ENCODE measurements at places on chromosomes 4 and X. TPM values are rescaled to one million over a fixed set of nuclear protein-coding genes. Genes with fewer than 3 reads are reported as not detected.

The TSPAN7 gene
- polyA plus RNA-seq = 20.6 TPM

The BCOR gene
- 6.3 TPM for polyA plus RNA-seq

The ARMCX4 gene
- polyA plus RNA-seq = 13.5 TPM

The USP26 gene
- polyA plus RNA-seq = not detected

The SMIM10L2A gene
- 1.3 TPM for polyA plus RNA-seq

The UBE2D3 gene
- polyA plus RNA-seq = 137 TPM

The MAGEE2 gene
- polyA plus RNA-seq = 0.14 TPM

The SLC10A6 gene
- 0.35 TPM for polyA plus RNA-seq

The SSX1 gene
- polyA plus RNA-seq = not detected

The MMRN1 gene
- 2.7 TPM for polyA plus RNA-seq

The HMX1 gene
- not detected for polyA plus RNA-seq

The TMEM175 gene
- 96.6 TPM for polyA plus RNA-seq

The RAI2 gene
- 14.7 TPM for polyA plus RNA-seq

The GPM6B gene
- polyA plus RNA-seq = 1.8 TPM

The FAM9C gene
- not detected for polyA plus RNA-seq

The TCP11X2 gene
- 0.54 TPM for polyA plus RNA-seq

The GAGE1 gene
- not detected for polyA plus RNA-seq

The ANOS1 gene
- polyA plus RNA-seq = 0.23 TPM

The ALAS2 gene
- 0.70 TPM for polyA plus RNA-seq

The HS6ST2 gene
- polyA plus RNA-seq = 2.0 TPM

The PPP1R2C gene
- not detected for polyA plus RNA-seq

The PDZD4 gene
- polyA plus RNA-seq = 15.2 TPM

The GABRA4 gene
- polyA plus RNA-seq = 0.07 TPM

The FGF2 gene
- polyA plus RNA-seq = 0.59 TPM

The HELT gene
- not detected for polyA plus RNA-seq

The ERCC6L gene
- 0.04 TPM for polyA plus RNA-seq

The MAB21L2 gene
- 0.12 TPM for polyA plus RNA-seq

The SLC26A1 gene
- polyA plus RNA-seq = 1.6 TPM

The WNK3 gene
- 0.15 TPM for polyA plus RNA-seq

The ZCCHC18 gene
- 6.2 TPM for polyA plus RNA-seq

The SPANXN3 gene
- polyA plus RNA-seq = not detected

The MAGED4 gene
- 19.0 TPM for polyA plus RNA-seq

The GRXCR1 gene
- polyA plus RNA-seq = 0.12 TPM

The CPZ gene
- polyA plus RNA-seq = 0.84 TPM

The SH3BGRL gene
- 59.7 TPM for polyA plus RNA-seq

The MAGEA8 gene
- polyA plus RNA-seq = not detected

The FGB gene
- polyA plus RNA-seq = 1.6 TPM

The STS gene
- 1.1 TPM for polyA plus RNA-seq

The GABRG1 gene
- not detected for polyA plus RNA-seq

The CSAG1 gene
- not detected for polyA plus RNA-seq
